DMS53 (cell line): ENCODE measurements at places on chromosomes 5 and 9.

DNA sequence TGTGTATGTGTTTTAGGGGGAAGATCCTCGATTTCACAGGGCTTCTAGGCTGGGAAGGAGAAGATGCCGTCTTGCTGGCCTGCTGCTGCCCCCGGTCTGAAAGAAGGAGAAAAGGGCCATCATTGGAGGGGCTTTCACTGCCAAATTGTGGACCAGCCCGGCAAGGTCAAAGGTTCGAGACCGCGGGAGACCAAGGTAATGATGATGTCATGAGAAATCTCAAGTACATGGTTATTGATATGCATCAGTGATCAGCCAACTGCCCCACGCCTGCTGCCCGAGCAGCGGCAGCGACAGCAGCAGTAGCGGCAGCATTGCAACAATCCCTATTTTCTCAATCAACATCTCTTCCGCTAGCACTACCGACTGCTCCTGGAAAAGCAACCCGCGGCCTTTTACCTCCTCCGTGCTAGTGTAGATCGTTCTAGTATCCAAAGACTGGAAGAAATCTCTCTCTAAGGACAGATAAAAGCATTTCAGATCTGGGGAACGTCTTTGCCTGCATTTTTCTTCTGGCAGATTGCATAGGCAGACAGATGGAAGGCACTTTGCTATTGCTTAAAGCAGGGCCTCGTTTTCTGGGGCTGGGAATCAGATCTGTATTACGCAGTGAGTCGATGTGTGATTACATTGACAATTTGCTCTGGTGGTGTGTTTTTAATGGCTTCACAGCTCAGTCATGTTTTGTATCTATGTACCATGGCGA, 215.3 kb downstream of the MEF2C start:
- peak; percentile 80 for DNase-seq

GRCh38 chr5:122295138-122295537, 16.9 kb upstream of the SNCAIP start:
- DNase-seq: peak; percentile 74

DNA sequence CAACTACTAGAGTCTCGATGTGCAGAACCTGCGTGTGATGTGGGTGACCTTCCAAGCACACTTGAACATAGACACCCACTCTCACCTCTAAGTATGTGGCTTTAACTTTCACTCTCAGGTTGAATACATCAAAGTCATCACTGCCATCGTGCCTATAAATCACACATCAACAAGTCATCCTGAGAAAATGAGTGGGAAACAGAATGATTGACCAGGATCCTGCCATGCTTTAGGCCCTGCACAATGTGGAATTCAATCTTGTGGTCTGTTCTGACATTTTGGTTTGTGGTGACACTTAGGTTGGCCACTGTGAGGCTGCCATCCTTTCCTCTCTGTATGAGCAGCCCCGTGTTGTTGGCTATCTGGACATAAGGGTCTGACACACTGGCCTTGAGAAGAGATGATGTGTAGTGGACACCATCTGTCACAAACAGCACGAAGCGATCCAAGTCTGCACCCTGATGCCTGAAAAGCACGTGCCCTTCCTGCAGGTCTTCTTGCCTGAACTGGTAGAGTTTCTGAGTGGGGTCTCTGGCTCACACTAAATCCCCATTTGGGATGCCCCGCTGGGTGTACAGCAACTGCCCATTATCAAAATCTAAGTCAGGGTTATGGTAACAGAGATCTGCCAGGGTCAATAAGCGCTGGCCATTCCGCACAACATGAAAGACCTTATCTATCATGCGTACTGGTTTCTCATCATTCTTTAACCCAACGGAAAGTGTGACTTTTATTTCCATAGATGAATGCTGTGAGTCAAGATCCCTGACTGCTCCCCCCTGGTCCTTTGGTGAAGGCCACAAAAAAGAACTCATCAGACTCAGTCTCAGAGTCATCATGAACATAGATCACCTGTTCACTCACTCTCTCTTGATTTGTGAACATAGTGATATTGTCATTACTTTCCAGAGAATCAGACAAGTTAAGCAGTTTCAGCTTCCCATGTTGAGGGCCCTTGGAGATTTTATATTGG, 116.6 kb downstream of the ESM1 start:
- no peak for DNase-seq

GRCh38 chr5:54700986-54701578, 183.5 kb downstream of the SNX18 start:
- peak; percentile 59 for DNase-seq

- no peak for DNase-seq
Observed at GRCh38 chr9:70410368-70410767, 4.1 kb downstream of the KLF9 start.

DNA sequence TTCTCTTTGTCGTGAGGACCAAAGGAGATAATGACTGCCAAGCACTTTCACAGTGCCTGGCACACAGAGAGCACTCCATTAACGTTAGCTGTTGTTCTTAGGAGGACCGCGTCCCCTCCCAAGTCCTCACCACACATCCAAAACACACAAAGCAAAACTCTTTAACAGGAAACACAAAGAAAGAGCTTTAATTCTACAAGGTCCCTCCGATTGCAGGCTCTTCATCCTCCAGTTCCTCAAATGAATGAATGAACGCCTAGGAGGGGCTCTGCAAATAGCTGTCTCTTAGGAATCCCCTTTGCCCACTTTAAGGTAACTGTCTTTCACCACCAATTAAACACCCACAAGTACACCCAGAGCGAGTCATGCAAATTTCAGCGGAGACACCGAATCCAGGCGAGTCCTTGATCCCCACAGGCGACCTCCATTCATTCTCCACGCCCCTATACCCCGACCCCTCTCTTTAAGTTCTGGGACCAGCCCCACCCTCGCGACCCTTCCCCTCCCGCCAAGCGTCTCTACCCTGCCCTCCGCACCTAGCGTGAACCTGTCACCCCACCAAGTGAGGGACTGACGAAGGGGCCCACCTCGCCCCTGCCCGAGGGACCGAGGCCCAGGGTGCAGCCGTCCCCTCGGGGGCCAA, 644 bp downstream of the TSC1 start:
- DNase-seq: peak; percentile 37

GRCh38 chr5:149323621-149324205, 21.6 kb upstream of the GRPEL2 start:
- DNase-seq: no peak

- DNase-seq: no peak
Observed at GRCh38 chr5:40098313-40098712, 581.4 kb upstream of the PTGER4 start.

- peak; percentile 23 for DNase-seq
Observed at GRCh38 chr5:149776361-149777305, 46.5 kb downstream of the PPARGC1B start.

GRCh38 chr5:32432633-32433032, 11.9 kb downstream of the ZFR start:
- no peak for DNase-seq

- DNase-seq: no peak
Observed at GRCh38 chr5:144131261-144131660, 39.2 kb downstream of the YIPF5 start.

GRCh38 chr5:96733771-96734500, 71.8 kb downstream of the CAST start:
- peak; percentile 82 for DNase-seq

DNA sequence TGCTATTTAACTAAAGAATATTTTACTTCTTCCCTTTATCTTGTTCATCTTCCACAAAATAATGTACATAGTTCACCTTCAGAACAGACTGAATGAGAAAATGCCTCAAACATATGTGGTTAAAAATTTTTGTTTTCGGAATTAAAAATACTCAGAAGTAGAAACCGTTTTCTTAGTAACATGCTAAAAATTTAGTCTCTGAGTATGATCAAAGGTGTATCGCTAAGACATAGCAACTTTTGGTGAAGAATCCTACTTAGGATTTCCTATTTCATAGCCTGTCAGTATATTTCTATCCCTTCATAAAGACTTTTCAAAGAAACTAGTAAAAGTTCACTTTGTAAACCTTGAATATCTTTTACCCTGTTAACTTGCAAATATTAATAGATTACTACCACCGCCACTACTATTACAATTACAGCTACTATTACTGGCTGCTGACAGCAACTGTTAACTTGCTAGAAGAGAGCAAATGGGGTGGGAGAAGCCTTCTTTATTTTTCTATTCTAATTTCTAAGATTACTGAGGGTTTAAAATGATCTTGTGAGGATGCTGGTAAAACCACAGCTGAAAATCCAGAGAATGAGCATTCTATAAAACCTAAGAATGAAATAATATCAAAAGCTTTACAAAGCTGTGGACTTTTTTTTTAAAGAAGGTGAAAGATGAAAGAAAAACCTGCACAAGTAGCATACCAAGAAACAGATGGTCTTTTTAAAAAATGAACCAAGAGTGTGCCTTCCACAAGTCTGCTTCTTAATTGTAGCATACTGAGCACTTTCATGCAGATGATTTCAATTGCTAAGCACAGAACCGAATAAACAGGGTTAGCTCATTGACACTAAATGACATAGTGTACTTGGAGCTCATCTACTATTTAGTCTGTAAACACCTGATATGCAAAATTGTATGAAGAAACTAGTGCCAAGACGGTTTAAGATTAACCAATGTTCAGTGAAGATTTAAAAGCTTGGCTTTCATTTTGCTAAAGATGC, 246.3 kb upstream of the EFNA5 start:
- no peak for DNase-seq

GRCh38 chr5:5883146-5883545, 460.7 kb downstream of the ICE1 start:
- no peak for DNase-seq

DNA sequence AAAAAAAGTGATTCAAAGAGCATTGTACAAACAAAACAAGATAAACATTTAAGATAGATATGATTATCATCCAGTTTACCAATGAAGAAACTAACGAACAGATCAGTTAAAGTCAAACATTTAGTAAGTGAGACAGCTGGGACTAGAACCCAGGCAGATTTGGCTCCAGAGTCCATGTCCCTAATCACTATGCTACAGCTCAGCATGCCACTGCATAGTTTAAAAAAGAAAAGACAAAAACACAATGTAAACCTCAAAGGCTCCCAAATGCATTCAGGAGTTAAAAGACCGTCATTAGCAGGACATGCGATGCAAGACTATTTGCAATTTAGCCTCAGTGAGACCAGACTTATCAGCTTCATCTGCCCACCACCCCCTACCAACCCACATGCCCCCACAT, 36.8 kb downstream of the DENND1A start:
- DNase-seq: no peak

GRCh38 chr9:113572076-113572861, 108.7 kb downstream of the RGS3 start:
- no peak for DNase-seq

DNA sequence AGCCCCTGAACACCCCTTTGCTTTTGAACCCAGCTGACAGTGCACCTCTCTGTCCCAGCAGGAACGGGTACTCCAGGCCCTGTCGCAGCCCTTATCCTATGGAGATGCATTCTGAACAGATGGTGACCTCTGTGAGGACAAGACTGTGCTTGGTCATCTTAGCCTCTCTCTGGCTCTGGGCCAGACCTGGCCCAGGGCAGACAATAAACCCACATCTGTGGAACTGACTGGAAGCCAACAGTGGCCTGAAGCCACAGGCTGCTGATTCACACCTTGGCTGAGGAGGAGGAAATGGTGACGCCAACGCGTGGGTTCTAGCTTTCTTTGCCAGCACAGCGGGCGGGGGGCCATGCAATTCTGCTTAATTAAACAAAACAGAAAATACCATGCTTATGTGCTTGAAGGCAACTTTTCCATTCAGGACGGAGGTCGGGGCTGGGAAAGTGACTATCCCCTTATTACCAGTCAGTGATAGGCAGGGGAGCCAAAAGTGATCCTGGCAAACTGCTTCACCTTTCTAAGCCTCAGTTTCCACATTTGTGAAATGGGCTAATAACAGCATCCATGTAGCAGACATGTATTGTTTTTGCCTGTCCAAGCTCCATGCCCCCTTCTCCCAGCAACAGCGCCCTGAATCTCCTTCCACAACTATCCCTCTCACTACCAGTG, 10.8 kb downstream of the SH3PXD2B start:
- DNase-seq: peak; percentile 62

DNA sequence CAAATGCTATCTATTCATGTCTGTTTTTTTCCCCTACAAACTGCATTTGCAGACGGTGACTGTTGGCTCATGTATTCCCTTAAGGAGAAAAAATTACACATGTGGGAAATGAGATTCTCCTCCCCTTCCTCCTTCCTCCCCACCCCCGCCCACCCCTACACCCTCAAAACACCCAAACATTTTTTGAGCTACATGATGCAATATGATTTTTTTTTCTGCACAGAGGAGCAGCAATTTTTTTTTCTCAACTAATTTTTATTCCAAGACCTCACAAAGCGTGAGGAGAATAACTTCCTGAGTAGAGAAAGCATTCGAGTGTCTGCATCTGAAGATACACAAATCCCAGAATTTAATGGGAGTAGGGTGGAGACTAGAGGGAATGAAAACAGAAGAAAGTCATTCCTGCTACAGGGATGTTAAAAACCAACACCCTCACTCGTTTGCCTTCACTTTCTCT, 118.1 kb downstream of the PRDM6 start:
- no peak for DNase-seq

DNA sequence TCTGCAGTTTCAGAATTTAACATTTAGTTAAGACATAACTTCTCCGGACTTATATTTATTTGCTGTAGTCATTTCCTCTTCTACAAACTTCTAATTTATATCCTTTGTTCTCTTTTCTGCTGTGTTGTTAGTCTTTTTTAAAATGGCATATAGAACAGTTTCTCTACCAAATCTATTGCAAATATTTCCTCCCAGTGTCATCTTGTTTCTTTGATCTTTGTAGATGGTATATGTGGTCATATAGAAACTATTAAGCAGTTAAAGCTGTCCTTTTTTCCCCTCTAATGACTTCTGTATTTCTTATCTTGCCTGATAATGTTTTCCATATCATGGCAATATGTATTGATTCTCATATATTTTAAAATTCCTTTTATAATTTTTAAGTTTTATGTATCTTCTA, 264.5 kb downstream of the MCTP1 start:
- DNase-seq: no peak

GRCh38 chr9:137550231-137550621, at the start of gene PNPLA7:
Gene PNPLA7, minus strand, starts transcription at chr9:137550402. Its CDS starts 205 bp downstream, at chr9:137550197.
- peak; percentile 97 for DNase-seq

DNA sequence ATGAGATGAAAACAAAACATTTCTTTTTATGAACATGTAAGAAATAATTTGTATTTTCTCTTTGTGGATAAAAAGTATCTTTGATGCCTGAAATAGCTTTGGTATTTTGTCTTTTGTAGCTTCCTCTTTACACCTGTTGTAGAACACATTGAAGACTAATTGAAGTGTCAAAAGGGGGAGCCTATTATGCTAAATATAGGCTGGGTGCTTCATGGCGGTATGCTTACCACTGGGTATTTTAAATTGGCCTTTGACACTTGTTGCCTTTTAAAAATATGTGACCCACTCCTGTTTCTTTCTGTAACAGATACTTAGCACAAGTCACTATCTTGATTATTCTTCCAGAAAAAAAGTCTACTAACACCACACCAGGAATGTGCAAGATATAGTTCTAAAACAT, 226.4 kb downstream of the KIAA0825 start:
- no peak for DNase-seq
